ENCODE measurements at places on chromosomes 7 and 10. TPM values are rescaled to one million over a fixed set of nuclear protein-coding genes. Genes with fewer than 3 reads are reported as not detected.

Gene PRLHR
- total RNA-seq = not detected

Gene OLAH
- not detected for total RNA-seq

Gene IDI2
- total RNA-seq = not detected

Gene PPP1R9A
- total RNA-seq = 31.4 TPM

Gene FAM25G
- not detected for total RNA-seq

Gene SDK1
- total RNA-seq = 0.97 TPM

Gene SPAG6
- not detected for total RNA-seq

Gene NUP42
- total RNA-seq = 19.5 TPM

Gene RAMP3
- 22.2 TPM for total RNA-seq

Gene SORBS1
- total RNA-seq = 428 TPM

Gene NEUROD6
- total RNA-seq = not detected

Gene SNX13
- 47.0 TPM for total RNA-seq

Gene ELAPOR2
- 14.0 TPM for total RNA-seq

Gene CASD1
- total RNA-seq = 22.6 TPM

Gene LBX1
- not detected for total RNA-seq

Gene WASL
- total RNA-seq = 27.9 TPM

Gene FAM25A
- total RNA-seq = not detected

Gene AKR1C3
- total RNA-seq = 52.2 TPM

Gene TYSND1
- total RNA-seq = 4.3 TPM

Gene TMEM236
- total RNA-seq = 0.75 TPM

Gene SPRN
- not detected for total RNA-seq

Gene IGF2BP3
- total RNA-seq = 0.14 TPM

Gene HTR7
- 0.26 TPM for total RNA-seq

Gene CUZD1
- total RNA-seq = 0.20 TPM

Gene PLEKHA8
- 3.8 TPM for total RNA-seq

Gene SPDYE8
- not detected for total RNA-seq

Gene RBP3
- not detected for total RNA-seq

Gene TAS2R39
- not detected for total RNA-seq

Gene OR2A5
- total RNA-seq = not detected

Gene SLC18A2
- total RNA-seq = 0.28 TPM

Gene OAT
- total RNA-seq = 47.8 TPM

Gene FAM180A
- total RNA-seq = 11.3 TPM

Gene TYW1B
- 3.2 TPM for total RNA-seq

Gene GJD4
- not detected for total RNA-seq

Gene IFIT1B
- not detected for total RNA-seq

Gene FXYD4
- not detected for total RNA-seq
